Activated CD4-positive, alpha-beta memory T cell treated with anti-CD3 and anti-CD28 coated beads for 36 hours (primary cell): ENCODE measurements at places on chromosomes 4 and X. TPM values are rescaled to one million over a fixed set of nuclear protein-coding genes. Genes with fewer than 3 reads are reported as not detected.
A peak's percentile ranks its signal among the peaks of the same experiment; 100 is the strongest.

CFAP299 gene
- total RNA-seq: not detected

DNA sequence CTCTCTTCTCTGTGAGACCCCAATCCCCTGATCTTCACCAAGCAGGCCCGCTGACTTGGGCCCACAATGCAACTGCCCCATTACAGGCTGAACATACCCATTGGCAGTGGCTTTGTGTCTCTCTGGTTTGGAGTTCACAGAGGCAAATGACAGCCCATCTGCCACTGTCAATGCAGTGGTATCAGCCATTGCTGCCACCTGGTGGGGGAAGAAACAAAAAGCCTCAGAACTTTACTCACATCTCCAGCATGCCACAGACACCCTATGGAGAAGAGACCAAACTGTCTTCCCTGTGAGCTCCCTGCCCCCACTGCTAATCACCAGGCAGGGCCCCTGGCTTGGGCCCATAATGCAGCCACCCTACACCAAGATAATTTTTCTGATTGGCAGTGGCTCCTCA is 729.3 kb upstream of the ACTRT1 start:
- DNase-seq: peak; percentile 11

DNA sequence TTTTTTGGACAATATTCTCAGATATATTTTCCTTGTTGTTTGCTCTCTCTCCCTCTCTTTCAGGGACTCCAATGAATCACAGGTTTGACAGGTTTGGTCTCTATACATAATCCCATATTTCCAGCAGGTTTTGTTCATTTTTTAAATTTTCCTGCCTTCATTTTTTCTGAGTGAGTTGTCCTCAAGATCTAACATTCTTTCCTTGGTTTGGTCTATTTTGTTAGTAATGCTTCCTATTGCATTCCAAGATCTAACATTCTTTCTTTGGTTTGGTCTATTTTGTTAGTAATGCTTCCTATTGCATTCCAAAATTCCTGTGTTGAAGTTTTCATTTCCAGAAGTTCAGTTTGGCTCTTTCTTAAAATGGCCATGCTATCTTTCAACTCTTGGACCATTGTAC is 45.3 kb upstream of the ZMAT1 start:
- no peak for DNase-seq

GRCh38 chr4:105191621-105192210 is 45.0 kb downstream of the TET2 start:
- DNase-seq: no peak

DNA sequence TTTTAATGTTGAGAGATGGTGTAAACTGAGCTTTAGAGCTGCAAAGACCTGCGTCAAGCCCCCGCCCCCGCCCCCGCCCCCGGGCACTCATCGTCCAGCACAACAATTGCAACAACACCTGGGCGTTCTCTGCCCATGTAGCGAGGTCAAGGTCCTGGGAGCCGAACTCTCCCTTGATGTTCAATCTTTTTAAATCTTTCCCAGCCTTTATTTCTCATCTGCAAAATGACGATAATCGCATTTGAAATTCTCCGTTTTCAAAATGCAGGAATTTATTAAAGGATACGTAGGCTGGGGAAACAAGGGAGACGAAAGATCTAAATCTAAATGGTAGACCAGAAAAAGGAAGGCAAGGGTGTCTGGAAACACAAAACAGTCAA is 648 bp upstream of the MSMO1 start:
- peak; percentile 44 for DNase-seq

- DNase-seq: no peak
These were observed 13.7 kb upstream of the HTRA3 start for GRCh38 chr4:8255698-8256441.

DNA sequence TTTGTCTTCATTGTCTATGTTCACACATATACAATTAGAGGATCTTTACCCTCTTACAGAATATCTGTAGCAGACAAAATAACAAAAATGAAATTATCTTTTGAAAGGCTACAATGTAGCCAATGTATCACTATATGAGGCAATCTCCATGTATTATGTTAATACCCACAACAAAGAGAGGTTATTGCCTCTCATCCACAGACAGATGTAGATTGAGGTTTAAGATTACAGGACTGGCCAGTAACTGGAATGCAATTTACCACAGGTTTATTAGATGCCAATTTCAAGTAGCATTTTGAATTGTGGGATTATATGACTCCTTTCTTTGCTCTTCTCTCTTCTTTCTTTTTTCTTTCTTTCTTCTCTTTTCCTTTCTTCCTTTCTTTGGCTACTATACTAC is 242.6 kb downstream of the ANKRD50 start:
- no peak for DNase-seq

GRCh38 chr4:66451741-66452140 is 781.5 kb upstream of the EPHA5 start:
- DNase-seq: no peak

- DNase-seq: no peak
These were observed 56.0 kb downstream of the ZNF827 start for GRCh38 chr4:145882604-145883003.

DNA sequence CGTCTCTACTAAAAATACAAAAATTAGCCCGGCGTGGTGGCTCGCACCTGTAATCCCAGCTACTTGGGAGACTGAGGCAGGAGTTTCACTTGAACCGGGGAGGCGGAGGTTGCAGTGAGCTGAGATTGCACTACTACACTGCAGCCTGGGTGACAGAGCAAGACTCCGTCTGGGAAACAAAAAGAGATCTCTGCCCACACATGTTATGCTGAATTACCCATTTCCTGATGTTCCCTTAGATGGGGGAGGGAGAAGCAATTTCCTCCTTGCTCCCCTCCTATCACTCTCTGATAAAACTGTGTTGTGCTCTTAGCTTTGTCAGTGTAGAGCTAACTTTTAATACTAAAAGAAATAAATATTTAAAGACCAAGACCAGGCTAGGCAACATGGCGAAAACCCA is 102.5 kb downstream of the LARP7 start:
- DNase-seq: no peak
